G401 (cell line): ENCODE measurements at places on chromosomes 6 and 20.
A peak's percentile ranks its signal among the peaks of the same experiment; 100 is the strongest.

DNA sequence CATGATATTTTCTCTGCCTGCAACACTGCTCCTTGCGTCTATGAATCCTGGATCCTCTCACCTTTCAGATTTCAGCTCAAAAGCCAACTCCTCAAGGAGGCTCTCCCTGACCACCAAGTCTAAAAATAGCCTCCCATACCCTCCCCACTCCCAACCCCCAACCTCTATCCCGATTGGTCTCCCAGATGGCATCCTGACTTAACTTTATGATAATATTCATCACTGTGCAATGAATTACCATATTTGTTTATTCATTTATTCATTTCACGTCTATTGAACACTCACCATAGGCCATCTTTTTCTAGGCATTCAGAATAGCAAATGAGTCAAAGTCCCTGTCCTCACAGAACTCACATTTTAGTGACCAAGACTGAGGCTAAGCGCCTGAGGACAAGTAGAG is 42.6 kb upstream of the NFATC2 start:
- no peak for DNase-seq

GRCh38 chr6:97885828-97886227 is 602.8 kb upstream of the MMS22L start:
- no peak for DNase-seq

DNA sequence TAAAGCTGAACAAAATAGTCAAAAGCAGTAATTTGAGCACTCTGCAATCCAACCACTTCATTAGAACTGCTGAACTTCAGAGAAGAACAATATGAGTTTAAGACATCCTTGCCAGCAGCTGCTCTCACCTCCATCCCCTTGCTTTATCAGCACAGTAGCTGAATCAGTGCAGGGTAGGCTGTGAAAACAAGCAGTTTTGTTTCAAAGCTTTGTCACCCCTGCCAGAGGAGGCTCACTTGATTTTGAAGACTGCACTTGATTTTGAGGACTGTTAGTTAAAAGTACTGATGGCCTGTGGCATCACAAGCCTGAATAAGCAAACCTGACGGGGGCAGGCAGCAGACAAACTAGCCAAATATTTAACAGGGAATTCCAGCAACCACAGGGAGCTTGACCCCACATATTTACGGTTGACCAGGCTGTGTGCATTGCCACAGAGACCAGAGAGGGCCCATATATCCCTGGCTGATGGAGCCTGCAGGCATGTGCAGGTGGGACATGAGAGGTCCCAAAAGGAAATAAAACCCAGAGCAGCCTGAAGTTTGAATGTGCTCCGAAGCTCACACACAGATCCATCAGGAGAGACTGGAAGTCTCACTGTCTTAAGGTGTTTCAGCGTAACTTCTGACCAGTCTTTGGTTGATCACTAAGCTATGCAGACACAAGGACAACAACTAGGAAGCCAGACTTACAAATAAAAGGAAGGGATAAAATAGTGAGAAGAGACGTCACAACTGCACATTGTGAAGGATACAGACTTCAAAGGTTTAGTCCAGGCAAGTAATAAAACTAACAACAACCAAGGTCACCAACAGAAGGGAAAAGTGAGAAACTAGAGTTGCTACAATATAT is 97.4 kb downstream of the PDSS2 start:
- DNase-seq, result no peak

GRCh38 chr6:27592481-27593199 is 119.7 kb upstream of the ZNF184 start:
- DNase-seq, result peak; percentile 64

GRCh38 chr6:84549917-84550316 is 214.5 kb downstream of the TBX18 start:
- no peak for DNase-seq

DNA sequence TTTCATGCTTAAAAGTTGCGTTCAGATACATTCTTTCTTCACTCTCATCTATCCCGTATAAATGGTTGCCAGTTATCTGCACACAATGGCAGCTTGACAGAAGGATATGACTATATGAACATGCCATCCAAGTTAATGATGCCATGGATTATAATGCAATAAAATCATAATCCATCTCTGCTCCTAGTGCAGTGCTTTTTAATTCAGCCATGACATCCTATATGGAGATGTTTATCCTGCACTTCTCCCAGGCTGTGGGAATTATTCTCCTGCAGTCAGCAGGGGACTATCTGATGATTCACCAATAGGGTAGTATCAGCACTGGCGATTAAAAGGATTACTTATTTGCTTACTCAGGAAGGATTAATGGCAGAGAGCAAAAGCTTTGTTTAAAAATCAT is 273.8 kb downstream of the SAMD5 start:
- DNase-seq, result no peak

DNA sequence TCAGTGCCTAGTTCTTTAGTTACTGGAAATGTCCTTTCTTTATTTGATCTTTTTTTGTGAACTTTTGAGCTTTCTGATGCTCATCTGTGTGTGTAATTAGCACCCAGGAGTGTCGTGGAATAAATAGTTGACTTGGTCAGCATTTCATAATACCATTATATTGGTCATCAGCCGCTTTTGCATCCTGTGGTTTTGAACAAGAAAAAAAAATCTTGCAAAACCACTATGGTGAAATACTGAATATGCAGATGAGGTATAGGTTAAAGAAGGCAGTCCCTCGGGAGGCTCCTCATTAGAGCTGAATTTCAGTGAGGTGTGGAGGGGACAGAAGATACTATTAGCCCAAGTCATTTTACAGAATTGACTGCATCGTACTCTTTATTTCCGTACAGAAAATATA is 90.1 kb downstream of the FOXO3 start:
- DNase-seq, result no peak
